ENCODE measurements at places on chromosomes 13 and 19. TPM values are rescaled to one million over a fixed set of nuclear protein-coding genes. Genes with fewer than 3 reads are reported as not detected.

GRCh38 chr13:40756042-40756441 is 14.9 kb downstream of the MRPS31 start:
- H3K27ac ChIP-seq = no peak overlapping the region
- H3K27me3 ChIP-seq = no peaks in the 10 kb centered on the region
- no peak overlapping the region for H3K4me3 ChIP-seq
- DNase-seq = no peak
- H3K36me3 ChIP-seq = peaks cover 41% of the 10 kb centered on the region
- no peaks in the 10 kb centered on the region for H3K4me1 ChIP-seq

- no peak overlapping the region for H3K27ac ChIP-seq
- H3K27me3 ChIP-seq = no peaks in the 10 kb centered on the region
- H3K4me1 ChIP-seq = no peaks in the 10 kb centered on the region
Measured at GRCh38 chr19:38917921-38918491, 6.0 kb upstream of the CCER2 start.

DNA sequence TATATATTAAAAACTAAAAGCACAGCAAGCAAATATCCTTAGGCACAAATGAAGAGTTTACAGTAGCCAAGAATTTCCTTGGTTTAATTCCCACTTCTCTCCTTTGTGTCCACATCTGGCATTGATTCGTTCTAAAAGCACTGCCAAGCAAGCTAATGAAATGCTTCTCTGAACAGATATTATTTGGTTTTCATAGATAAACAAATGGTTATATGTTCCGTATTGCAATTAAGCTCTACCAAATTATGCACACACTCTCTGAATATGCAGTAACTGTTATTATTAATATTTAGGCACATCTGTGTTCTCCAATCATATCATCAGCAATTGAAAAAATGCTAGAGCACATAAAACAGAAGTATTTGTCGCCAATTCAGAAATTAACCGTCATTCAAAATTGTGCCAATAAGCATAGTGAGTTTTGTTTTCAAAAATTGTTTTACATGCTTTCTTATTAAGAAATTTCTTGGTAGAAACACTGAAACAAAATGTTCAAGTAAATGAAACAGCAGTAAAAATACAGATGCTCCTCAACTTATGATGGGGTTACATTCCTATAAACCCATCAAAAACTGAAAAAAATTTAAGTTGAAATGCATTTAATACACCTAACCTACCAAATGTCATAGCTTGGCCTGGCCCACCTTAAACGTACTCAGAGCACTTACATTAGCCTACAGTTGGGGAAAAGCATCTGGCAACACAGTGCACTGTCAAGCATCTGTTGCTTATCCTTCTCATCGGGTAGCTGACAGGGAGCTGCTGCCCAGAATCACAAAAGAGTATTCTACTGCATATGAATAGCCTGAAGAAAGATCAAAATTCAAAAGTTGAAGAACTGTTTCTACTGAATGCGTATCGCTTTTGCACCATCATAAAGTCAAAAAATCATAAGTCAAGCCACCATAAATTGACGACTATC is 2134.7 kb downstream of the PCDH9 start:
- H3K27ac ChIP-seq = no peak overlapping the region
- no peak for DNase-seq
- no peak overlapping the region for H3K4me3 ChIP-seq

DNA sequence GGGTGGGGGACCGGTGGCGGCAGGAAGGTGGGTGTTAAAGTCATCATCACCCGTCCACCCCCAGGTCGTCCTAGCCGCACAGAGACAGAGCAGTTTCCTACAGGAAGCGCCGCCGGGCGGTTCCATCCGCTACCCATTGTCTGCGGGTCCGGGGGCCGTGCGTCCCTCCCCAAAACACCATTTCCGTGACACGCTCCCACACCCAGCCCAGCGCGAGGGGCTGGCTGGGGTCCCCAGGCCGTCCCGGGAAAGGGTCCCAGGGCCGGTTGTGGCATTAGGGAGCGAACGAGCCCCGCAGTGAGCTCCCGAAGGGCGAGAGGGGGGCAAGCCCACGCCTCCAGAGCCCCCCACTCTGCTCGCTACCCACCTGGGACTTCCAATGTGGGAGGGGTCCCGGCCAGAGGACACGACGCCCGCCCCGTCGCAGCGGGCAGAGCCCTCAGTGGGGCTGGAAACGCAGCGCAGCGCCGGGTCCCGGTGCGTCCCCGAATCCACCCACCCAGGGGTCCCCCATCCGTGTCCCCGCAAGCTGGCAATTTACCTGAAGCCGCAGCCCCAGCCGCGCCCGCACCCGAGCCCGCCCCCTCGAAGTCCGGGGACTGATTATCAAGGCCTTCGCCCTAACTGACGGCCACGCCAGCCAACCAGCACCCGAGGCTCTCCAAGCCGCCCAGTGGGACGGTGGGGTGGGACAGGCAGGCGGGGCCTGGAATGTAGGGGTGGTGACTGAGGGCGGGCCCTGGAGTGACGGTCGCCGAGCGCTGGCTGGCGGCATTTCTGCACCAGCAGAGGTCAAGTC is at the start of gene KANK3:
Gene KANK3 (minus strand): TSS at position 579 of the 799 bp plus-strand sequence. CDS start 5,434 bp downstream, outside the sequence.
- peak within 1 kb of the TSS; percentile 65 for H3K27ac ChIP-seq
- H3K27me3 ChIP-seq = no peaks in the 10 kb centered on the region
- peak within 1 kb of the TSS; percentile 60 for H3K4me3 ChIP-seq
- DNase-seq = peak; percentile 97
- no peaks in the 10 kb centered on the region for H3K36me3 ChIP-seq
- no peaks in the 10 kb centered on the region for H3K4me1 ChIP-seq

DNA sequence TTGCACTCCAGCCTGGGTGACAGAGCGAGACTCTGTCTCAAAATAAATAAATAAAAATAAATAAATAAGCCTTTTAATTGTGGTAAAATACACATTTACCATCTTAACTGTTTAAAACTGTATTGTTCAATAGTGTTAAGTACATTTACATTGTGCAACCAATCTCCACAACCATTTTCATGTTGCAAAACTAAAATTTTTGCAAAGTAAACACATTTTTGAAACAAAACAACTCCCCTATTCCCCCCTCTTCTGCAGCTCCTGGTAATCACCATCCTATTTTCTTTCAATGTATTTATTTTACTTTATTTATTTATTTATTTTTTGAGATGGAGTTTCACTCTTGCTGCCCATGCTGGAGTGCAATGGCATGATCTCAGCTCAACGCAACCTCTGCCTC is 5.8 kb upstream of the B9D2 start:
- no peak overlapping the region for H3K27ac ChIP-seq
- no peak for DNase-seq
- no peaks in the 10 kb centered on the region for H3K27me3 ChIP-seq

Gene PROZ
- not detected for total RNA-seq

Gene PNKP
- 84.9 TPM for total RNA-seq

- DNase-seq = no peak
- H3K27me3 ChIP-seq = peaks cover 4% of the 10 kb centered on the region
Measured at GRCh38 chr13:21124852-21125251, 51.5 kb downstream of the SKA3 start.

- H3K27ac ChIP-seq = no peak overlapping the region
- H3K4me3 ChIP-seq = no peak overlapping the region
- H3K27me3 ChIP-seq = no peaks in the 10 kb centered on the region
- DNase-seq = no peak
- H3K36me3 ChIP-seq = no peaks in the 10 kb centered on the region
Measured at GRCh38 chr13:35695448-35695770, 218.9 kb upstream of the MAB21L1 start.

Gene ACER1
- not detected for total RNA-seq

Measured in adrenal gland (tissue), 19 donors.